ENCODE measurements at places on chromosomes 1 and 21.

GRCh38 chr1:193406901-193407300 is 220.5 kb upstream of the B3GALT2 start:
- H3K4me3 ChIP-seq: no peak overlapping the region
- DNase-seq: no peak
- peaks cover 3% of the 10 kb centered on the region for H3K36me3 ChIP-seq
- H3K4me1 ChIP-seq: peaks cover 24% of the 10 kb centered on the region
- no peaks in the 10 kb centered on the region for H3K27me3 ChIP-seq

- peak overlapping the region; percentile 75 for H3K27ac ChIP-seq
- peak overlapping the region; percentile 70 for H3K4me3 ChIP-seq
- peaks cover 21% of the 10 kb centered on the region for H3K4me1 ChIP-seq
These were observed 59.1 kb downstream of the SLC19A1 start for GRCh38 chr21:45482899-45483821.

DNA sequence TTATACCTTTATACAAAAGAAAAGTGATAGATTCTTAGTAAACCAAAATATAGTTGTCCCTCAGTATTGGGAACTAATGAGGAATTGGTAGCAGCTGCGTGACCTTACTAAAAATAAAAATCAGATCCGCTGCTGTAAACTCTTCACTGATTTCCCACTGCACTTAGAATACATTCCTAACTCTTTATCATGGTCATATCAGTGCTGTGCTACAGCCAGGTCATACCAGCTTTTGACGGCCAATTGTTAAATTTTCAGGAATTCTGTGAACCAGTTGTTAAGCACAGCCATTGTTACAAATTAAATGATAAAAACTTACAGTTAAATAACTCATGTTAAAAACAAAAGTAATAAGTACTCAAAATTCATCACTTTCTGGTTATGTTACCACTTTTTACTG is 245.3 kb downstream of the GPR52 start:
- no peaks in the 10 kb centered on the region for H3K4me1 ChIP-seq
- no peak overlapping the region for H3K4me3 ChIP-seq
- no peaks in the 10 kb centered on the region for H3K27me3 ChIP-seq

DNA sequence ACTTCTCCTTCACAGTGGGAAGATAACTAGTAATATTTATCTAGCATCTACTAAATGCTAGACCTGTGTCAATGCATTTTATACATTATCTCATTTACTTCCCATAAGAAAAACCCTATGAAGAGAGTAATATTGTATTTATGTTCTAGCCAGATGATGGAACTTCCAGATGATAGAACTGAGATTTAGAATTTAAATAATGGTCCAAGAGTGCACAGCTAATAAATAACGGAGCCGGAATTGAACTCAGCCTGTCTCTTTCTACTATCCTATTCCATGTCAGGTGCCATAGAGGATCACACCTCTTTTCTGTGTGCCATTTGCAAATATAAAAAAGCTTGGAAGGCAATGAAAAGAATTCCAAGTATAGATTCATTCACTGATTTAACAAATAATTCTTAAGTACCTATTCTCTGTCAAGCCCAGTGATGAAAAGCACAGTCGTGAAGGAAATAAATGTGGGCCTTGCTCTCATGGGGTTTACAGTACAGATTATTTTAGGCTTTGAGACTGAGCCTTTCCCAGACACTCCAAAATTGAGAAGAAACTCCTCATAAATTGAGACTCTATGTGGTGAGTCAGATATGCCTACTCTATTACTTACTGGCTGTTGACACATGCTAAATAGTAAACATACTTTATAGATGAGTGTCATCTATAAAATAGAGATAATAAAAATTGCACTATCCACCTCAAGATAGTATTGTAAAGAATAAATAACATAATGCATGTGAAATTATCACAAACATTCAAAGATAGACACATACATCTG is 378.0 kb upstream of the PRMT6 start:
- no peak overlapping the region for H3K27ac ChIP-seq
- no peak for DNase-seq
- no peaks in the 10 kb centered on the region for H3K27me3 ChIP-seq
- H3K4me1 ChIP-seq: no peaks in the 10 kb centered on the region
- no peak overlapping the region for H3K4me3 ChIP-seq

- no peaks in the 10 kb centered on the region for H3K36me3 ChIP-seq
- no peak overlapping the region for H3K27ac ChIP-seq
- no peak for DNase-seq
- H3K27me3 ChIP-seq: peaks cover 35% of the 10 kb centered on the region
These were observed 20.5 kb upstream of the CNN3 start for GRCh38 chr1:94947437-94947836.

- no peaks in the 10 kb centered on the region for H3K27me3 ChIP-seq
- H3K4me3 ChIP-seq: no peak overlapping the region
- no peak for DNase-seq
- no peaks in the 10 kb centered on the region for H3K36me3 ChIP-seq
These were observed 54.8 kb downstream of the OSBPL9 start for GRCh38 chr1:51671527-51672325.

DNA sequence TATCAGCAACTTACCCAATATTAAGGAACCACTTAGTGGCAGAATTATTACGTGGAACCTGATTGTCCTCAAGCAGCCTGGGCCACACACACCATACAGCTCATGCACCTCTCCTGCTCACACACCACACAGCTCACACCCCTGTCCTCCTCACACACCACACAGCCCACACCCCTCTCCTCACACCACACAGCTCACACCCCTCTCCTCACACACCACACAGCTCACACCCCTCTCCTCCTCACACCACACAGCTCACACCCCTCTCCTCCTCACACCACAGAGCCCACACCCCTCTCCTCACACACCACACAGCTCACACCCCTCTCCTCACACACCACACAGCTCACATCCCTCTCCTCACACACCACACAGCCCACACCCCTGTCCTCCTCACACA is 36.8 kb upstream of the LAMC2 start:
- no peaks in the 10 kb centered on the region for H3K4me1 ChIP-seq
- H3K36me3 ChIP-seq: peaks cover 2% of the 10 kb centered on the region
- no peak for DNase-seq
- no peak overlapping the region for H3K4me3 ChIP-seq
- peaks cover 15% of the 10 kb centered on the region for H3K27me3 ChIP-seq
- no peak overlapping the region for H3K27ac ChIP-seq

DNA sequence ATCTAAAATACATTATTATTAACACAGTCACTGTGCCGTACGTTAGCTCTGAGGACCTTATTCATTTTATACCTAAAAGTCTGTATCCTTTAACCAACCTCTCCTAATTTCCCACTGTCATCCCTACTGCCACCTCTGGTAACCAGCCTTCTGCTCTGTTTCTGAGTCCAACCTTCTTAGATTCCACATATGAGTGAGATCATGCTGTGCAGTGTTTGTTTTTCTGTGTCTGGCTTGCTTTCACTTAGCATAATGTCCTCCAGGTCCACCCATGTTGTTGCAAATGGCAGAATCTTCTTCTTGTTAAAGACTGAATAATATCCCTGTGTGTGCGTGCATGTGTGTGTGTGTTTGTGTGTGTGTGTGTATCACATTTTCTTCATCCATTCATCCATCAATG is 64.2 kb downstream of the ETS2 start:
- no peak for DNase-seq
- H3K4me3 ChIP-seq: no peak overlapping the region
- H3K27me3 ChIP-seq: peaks cover 43% of the 10 kb centered on the region
- no peak overlapping the region for H3K27ac ChIP-seq

DNA sequence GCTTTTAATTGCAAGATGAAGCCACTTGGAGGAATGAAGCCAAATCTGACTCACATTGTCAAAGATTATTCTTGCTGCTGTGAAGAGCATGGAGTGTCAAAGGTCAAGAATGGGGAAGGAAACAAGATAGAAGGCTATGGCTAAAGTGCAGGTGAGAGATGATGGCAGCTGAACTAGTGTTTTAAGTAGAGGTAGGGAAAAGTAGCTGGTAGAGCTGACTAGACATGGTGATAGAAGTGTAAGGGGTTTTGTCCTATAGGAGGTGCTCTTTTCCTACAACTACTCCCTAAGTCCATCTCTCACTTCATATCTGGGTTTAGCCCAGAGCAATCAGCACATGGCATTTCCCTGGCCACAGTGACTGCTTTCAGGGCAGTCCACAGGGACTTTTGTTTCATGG is 11.8 kb downstream of the UBE2T start:
- H3K4me1 ChIP-seq: peaks cover 8% of the 10 kb centered on the region
- H3K36me3 ChIP-seq: peaks cover 7% of the 10 kb centered on the region
- DNase-seq: no peak
- no peaks in the 10 kb centered on the region for H3K27me3 ChIP-seq
- H3K4me3 ChIP-seq: no peak overlapping the region

DNA sequence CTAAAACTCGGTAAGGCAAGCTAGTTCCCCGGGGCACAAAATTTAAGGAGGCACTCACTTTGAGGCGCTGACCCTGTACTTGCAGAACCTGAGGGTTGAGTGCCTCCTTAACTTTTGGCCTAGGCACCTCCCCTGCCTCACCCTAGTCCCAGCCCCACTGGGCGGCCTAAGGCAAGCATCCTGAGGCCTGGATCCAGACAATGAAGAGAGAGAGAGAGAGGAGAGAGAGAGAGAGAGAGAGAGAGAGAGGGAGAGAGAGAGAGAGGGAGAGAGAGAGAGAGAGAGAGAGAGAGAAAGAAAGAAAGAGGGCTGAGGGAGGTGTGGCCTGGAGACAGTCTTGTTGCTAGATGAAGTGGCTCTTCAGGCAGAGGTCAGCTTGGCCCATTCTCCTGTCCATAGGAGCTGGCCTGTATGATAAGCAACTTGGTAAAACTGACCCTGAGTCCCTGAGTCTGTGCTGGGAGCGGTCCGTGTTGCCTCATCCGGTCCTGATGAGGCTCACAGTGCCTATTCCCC is 7.4 kb upstream of the LRRN2 start:
- H3K27me3 ChIP-seq: peaks cover 70% of the 10 kb centered on the region
- H3K4me1 ChIP-seq: peaks cover 2% of the 10 kb centered on the region
- no peak overlapping the region for H3K4me3 ChIP-seq
- H3K27ac ChIP-seq: no peak overlapping the region
- no peak for DNase-seq
- no peaks in the 10 kb centered on the region for H3K36me3 ChIP-seq

DNA sequence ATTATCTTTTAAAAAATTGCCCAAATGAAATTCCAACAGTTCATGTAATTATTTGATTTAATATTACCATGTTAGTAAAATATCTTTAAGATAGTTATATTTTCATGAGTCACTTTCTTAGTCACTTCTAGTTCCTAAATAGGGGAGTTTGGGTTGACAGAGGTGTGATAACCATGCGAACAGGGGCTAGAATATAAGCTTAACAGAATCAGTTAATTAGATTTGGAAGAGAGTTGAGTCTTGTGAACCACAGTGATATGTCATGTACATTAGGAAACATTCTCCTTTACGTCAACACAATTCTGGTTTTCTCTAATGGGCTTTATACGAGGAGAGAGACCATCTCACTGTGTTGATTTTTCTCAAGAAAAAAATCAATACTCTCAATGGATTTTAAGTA is 64.8 kb upstream of the ZNF281 start:
- no peak for DNase-seq
- no peak overlapping the region for H3K4me3 ChIP-seq
- peaks cover 20% of the 10 kb centered on the region for H3K4me1 ChIP-seq

- H3K4me1 ChIP-seq: peaks cover 2% of the 10 kb centered on the region
- H3K27me3 ChIP-seq: peaks cover 32% of the 10 kb centered on the region
- H3K36me3 ChIP-seq: peaks cover 3% of the 10 kb centered on the region
- no peak for DNase-seq
- H3K27ac ChIP-seq: no peak overlapping the region
These were observed 44.6 kb upstream of the BCL9 start for GRCh38 chr1:147496571-147497210.

DNA sequence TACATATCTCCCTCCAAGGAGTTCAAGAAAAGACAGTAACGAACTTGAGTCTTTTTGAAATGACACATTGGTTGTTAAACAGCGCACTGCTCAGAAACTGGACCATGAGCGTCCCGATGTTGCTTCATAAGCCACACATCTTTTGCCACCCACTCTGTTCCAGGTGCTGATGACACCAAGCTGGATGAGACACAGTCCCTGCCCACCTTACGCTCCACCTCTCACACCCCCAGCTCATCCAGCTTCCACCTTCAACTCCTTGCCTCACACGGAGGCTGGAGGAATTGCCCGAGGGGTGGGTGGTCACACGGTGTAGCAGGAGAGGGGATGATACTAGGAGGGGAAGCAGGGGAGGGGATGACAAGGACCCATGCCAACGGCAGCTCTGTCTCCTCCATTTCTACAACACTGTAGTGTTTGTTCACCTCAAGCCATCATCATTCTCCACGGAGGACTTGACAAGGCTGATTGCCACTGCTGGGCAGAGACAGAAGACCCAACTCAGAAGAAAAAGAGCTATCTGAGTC is 148.5 kb upstream of the TNR start:
- no peak for DNase-seq
- peaks cover 4% of the 10 kb centered on the region for H3K27me3 ChIP-seq
- no peak overlapping the region for H3K27ac ChIP-seq
- no peaks in the 10 kb centered on the region for H3K4me1 ChIP-seq
- no peak overlapping the region for H3K4me3 ChIP-seq

DNA sequence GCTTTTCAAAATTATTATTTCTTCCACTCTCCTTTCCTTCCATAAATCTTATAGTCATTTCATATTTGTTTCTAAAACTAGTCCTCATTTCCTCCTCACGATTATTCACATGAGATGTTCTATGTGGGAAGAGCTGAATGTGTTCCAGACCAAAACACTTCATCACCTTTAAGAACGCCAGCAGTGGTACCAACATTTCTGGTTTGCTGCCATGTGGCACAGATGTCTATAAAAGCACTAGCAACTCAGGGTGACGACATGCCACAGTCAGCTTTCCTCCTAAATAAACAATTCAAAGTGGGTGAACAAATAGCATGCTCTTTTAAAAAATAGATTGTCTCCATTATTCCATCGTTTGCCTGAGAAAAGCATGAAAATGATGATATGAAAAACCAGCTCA is 1217.8 kb upstream of the ADGRL2 start:
- no peaks in the 10 kb centered on the region for H3K27me3 ChIP-seq
- no peaks in the 10 kb centered on the region for H3K4me1 ChIP-seq
- no peak overlapping the region for H3K4me3 ChIP-seq
- no peak overlapping the region for H3K27ac ChIP-seq
- H3K36me3 ChIP-seq: no peaks in the 10 kb centered on the region

DNA sequence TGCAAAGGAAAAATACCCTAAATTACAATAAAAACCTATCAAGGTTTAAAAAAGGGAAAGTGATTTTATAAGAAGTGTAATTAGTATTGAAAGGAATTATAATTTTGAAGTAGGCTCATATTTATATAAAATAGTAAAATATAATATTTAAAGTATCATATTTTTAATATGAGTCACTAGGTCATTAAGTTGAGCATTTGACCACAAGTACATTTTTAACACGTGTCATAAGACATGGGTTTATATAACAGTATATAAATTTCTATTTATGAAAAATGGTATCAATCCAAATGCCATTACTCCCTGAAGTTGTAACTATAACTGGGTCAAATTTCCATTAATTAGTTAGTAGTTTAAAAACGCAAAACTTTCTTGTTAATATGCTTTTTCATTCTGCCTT is 365.9 kb downstream of the COL11A1 start:
- no peaks in the 10 kb centered on the region for H3K27me3 ChIP-seq
- no peak overlapping the region for H3K27ac ChIP-seq
- no peak overlapping the region for H3K4me3 ChIP-seq
- H3K36me3 ChIP-seq: no peaks in the 10 kb centered on the region

- no peaks in the 10 kb centered on the region for H3K27me3 ChIP-seq
- H3K4me1 ChIP-seq: no peaks in the 10 kb centered on the region
- DNase-seq: no peak
- H3K27ac ChIP-seq: no peak overlapping the region
- H3K36me3 ChIP-seq: no peaks in the 10 kb centered on the region
- H3K4me3 ChIP-seq: no peak overlapping the region
These were observed 115.9 kb downstream of the FGGY start for GRCh38 chr1:59412718-59413326.

- H3K4me3 ChIP-seq: no peak overlapping the region
- no peaks in the 10 kb centered on the region for H3K36me3 ChIP-seq
- no peak overlapping the region for H3K27ac ChIP-seq
- peaks cover 18% of the 10 kb centered on the region for H3K27me3 ChIP-seq
These were observed 124.8 kb upstream of the GORAB start for GRCh38 chr1:170407138-170407537.

All from T-helper 17 cell (primary cell).